ENCODE measurements at places on chromosomes 5 and 9. TPM values are rescaled to one million over a fixed set of nuclear protein-coding genes. Genes with fewer than 3 reads are reported as not detected.

OGN gene
- total RNA-seq: not detected

LRRC19 gene
- not detected for total RNA-seq

POU5F2 gene
- total RNA-seq: 2.0 TPM

PFN3 gene
- not detected for total RNA-seq

ZNF483 gene
- total RNA-seq: 5.2 TPM
